ENCODE measurements at places on chromosomes 6 and 20.
A peak's percentile ranks its signal among the peaks of the same experiment; 100 is the strongest.

DNA sequence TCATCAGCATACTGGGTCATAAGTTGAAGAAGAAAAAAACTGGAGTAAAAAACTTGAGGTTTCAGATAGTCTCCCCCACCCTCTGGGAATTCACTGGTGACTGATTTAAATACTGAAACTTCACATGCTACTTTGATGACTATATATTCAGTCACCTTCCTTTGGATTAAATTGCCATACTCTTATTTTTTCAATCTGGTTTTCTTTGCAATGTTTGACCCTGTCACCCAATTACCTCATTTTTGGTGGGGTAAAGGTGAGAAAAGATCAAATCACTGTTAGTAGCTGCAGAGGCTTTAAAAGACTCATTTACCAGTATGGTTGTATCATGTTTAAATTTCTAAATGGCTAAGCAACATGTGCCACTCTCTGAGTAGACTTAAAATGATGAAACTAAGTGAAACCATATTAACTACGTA, 862.7 kb upstream of the FLRT3 start:
- DNase-seq: no peak

- peak; percentile 86 for DNase-seq
These were observed 113.5 kb upstream of the BTN3A2 start for GRCh38 chr6:26251354-26252076.

- DNase-seq: peak; percentile 66
These were observed 38.9 kb downstream of the SMAP1 start for GRCh38 chr6:70706491-70707123.

GRCh38 chr6:131918650-131919355, 32.4 kb downstream of the CCN2 start:
- no peak for DNase-seq

DNA sequence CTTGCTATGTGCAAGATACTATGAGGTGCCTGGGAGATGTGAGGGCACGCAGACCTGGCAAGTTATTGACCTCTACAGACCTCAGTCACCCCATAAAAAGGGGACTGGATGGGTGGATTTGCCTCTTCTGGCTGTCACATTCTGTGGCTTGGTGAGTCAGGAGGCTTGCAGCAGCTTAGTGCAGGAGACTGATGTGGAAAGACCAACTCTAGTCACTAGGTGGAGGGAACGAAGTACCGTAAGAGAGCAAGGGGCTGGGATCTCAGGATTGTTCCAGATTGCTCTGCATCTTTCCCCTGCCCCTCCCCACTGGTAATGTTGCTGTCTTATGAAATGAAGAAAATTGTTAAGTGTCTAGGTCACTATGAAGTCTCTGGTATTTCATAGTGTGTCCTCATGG, 3.3 kb downstream of the MAPRE1 start:
- DNase-seq: peak; percentile 16

- DNase-seq: no peak
These were observed 54.6 kb downstream of the PCSK2 start for GRCh38 chr20:17281478-17281877.

DNA sequence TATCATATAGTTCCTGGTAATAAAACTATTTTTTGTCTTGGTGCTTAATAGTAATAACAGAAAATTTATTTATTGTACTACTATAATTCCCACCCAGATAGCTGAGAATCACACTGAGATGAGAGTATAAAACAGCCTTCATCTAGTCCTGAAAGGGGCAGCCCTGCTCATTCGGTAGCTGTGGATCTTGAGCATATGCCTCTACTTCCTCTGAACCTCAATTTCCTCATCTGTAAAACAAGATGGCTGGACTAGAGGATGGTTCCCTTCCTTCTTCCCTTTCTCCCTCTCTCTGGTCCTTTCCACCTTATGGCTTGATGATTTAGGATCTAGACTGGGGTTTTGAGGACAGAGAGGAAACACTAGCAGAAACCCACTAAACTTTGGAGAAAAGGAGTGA, 15.0 kb downstream of the FKBP5 start:
- DNase-seq: no peak

GRCh38 chr20:48384147-48384818, 443.5 kb downstream of the PREX1 start:
- peak; percentile 4 for DNase-seq

- DNase-seq: no peak
These were observed 25.4 kb downstream of the TTLL2 start for GRCh38 chr6:167350275-167350696.

DNA sequence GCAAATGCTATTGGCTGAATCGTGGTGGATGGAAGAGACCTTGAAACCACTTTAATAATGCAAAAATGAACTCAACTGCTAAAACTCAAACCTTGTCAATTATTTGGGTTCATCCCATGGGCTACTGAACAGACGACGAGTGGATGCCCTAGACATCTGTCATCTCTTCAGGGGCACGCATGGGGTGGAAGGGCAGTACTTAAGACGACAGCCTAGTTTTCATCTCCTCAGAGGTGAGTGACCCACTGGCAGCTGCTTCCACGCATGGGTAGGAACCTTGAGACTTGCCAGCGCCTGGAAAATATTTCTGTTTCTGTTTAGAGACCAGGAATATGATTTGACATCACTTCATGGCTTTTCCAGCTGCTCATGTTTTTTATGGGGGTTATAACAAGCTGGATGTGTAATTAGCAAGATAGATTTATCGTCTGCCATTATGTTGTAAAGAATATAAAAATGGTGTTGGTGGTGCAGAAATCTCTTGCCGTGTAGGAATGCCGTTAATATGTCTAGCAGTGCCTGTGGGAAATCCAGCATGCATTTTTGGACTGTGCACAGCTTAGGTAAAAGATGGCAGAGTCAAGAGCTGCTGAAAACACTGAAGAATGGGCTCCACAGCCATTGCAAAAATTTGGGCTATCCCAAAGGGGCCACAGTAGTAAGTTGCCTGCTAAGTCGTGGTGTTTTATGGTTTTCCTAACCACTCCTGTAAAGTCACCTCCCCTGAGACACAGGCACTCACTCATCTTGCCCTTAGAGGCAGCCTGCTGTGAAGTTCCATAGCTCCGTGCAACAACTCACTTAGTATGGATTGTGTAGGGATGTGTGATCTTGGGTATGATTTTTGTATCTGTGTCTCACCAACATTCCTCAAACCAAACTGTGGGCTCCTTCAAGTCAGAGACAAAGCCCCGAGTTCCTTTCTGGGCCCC, 203.3 kb downstream of the EYA2 start:
- no peak for DNase-seq

DNA sequence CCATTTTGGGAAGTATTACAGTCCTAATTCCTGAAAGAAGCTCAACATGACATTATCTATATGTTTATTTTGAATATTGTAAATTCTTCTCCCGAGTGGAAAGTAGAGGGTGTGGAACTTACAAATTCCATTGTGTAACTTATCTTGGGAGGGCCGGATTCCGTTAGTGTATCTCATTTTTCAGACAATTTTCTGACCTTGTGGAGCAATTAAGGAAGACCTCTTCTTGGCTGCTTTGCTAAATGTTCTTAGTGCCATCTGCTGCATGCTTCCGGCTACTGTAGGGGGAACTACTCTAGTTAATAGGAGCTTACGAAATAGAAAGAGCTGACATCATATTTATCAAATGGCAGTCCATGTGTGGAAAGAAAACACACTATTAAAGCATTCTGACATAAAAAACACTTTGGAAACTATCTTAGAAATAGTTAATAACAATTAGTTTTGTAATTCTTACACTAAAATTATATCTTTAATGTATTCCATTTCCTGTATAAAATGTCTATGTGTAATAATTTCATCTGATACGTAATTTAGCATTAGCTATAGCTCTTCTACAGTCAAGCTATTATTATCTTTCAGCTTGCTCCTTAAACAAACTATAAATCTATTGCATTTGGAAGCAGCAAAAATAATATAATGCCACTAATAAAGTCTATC, 41.5 kb upstream of the KCNQ5 start:
- DNase-seq: peak; percentile 3

- DNase-seq: no peak
These were observed 57.9 kb downstream of the PRND start for GRCh38 chr20:4779616-4780015.

GRCh38 chr20:51386586-51386985, 155.9 kb downstream of the NFATC2 start:
- peak; percentile 54 for DNase-seq

DNA sequence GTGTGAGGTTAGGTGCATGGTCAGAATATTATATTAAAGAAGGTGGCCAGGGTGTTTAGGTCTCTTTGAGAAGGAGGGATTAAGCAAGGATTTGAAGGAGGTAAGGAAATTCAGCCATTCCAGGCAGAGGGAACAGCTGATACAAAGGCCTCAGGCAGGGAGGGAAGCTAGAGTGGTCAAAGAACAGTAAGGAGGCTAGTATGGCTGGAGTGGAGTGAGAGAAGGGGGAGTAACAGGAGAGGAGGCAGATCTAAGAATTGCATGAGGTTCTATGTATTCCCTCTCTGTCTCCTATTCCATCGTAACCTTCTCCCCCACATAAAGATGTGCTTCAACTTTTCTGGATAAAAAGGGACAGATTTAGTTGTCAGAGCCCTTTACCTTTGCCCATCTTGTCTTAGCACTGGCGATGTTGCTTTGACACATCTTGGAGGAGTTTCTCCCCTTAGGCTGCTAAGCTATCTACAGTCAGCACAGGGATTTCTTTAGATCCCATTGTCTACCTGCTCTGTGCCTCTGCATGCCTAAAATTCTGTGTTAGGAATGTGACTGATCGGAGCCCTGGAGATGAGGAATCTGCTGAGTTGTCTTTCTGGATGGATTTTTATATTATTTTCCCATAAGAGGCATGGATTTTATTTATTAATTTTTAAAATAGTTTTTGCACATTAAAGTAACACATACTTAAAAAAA, 59.9 kb downstream of the KLHL31 start:
- no peak for DNase-seq

DNA sequence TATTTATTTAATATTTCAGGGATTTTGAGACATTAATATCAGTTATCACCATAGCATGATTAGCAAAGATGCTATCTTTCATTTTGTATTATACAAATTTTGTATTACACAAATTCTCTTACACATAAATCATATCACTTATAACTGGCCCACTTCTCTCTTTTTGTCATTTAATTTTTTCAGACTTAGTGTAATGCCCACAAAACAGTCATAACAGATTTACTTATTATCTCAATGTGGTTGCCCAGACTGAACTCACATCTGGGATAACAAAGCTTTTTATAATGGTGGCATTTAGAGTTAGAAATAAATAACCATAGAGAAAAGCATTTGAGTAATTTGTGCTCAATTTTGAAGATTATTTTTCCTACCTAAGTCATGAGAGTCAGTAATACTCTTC, 148.3 kb downstream of the TFAP2B start:
- DNase-seq: no peak

GRCh38 chr6:170360476-170360875, 53.9 kb downstream of the FAM120B start:
- no peak for DNase-seq

DNA sequence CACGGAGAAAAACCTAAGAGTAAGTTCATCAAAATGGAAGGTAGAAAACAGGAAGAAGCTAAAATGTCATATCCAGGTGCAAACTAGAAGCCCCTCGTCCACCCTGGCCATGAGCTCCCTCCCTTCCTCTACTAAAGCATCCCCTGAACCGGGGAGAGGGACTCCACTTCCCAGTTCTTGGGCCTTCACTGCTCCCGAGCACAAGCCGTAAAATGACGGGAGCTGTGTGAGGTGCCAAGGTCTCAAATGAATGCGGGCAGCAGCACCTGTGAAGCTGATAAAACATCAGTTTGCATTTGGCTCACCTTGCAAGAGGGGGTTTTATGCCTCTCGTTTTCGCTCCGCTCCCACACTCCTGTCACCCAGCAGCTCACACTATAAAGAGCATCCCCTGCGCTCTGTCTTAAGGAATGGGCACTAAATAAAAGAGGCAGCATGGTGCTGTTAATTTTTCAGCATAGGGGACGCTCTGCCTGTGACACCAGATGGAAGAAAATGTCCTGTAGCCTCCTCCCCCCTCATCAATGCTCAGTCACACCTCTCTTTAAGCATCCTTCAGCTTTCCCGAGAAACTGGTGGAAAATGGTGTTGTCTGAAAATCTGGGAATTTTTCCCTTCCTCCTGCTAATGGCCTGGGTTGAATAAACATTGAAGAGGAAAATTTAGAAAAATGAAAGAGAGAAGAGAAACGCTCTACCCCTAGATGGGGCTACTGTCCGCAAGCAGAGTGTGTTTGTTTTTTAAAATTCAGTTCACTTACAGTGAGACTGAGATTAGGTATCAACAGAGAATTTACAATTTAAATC, 563.0 kb upstream of the AGPAT4 start:
- no peak for DNase-seq

DNA sequence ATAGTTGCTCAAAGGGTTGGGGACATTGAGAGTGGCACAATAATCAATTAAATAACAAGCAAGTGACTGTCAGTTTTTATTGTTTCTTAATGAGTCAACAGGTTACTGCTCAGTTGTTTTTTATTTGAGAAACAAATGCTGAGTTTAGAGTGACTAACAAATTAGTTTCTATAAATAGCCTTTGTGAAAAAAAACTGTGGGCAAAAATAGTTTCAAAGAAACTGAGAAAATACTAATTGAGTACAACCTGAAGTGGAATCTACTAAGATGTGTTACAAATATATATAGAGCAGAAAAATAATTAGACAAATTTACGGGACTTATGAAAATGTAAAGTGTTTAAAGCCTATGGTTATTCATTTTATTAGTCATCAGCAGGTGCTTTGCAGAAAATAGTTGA, 22.3 kb downstream of the BEND6 start:
- DNase-seq: no peak

DNA sequence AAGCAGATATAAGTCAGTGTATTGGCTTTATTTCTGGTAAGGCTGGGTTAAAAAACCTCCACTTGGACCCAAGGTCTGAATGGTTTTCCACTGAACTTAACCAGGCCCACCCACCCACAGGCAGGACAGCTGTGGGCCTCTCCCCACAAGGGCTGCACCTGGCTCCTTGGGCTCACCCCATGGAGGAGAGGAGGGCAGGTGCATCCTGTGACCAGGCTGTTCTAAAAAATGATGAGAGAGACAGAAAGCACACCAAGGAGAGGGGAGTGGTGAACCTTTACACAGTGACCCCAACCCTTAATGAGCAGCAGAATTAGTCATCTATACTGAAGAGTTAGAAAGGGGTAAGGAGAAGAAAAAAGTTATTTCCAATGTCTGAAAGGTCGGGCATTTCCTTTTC, 34.5 kb upstream of the DUSP22 start:
- DNase-seq: no peak

GRCh38 chr6:84773431-84774156, 9.2 kb upstream of the TBX18 start:
- no peak for DNase-seq

DNA sequence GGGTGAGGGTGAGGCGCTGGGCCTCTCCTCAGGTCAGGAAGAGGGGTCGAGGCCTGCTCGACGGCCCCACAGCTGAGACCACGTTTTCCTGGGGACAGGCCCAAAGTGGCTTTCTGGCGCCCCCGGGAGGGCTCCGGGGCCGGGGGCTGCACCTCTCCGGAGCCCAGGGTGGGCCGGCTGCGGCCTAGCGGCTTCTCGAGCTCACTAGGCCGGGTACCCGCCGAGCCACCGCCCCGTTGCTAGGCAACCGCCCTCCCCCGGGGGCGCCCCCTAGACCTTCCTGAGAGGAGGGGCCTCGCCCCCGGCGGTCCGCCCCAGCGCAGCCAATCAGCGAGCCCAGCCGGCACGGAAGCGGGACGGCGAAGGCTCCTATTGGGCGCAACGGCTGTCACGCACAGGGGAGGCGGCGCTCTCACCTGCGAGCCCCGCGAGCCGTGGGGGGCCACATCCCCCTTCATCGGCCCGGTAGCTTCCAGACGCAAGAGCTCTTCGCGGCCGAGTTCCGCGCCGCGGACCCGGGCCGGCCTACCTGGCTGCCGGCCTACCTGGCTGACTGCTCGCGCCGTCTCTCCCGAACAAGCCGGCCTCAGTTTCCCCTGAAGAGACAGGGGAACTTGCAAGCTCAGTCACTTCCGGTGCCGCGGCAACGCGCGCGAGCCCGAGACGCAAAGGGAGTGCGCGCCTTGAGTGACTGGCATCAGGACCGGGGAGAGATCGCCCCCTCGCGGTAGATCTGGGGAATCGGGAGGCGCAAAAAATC, 831 bp upstream of the BCL2L1 start:
- peak; percentile 99 for DNase-seq

All from CD4-positive, alpha-beta T cell treated with Interleukin-10 for 1 hour (primary cell).